Activated T-cell treated with anti-CD3 and anti-CD28 coated beads for 4 hours (primary cell): ENCODE measurements at places on chromosomes 3 and 15.

DNA sequence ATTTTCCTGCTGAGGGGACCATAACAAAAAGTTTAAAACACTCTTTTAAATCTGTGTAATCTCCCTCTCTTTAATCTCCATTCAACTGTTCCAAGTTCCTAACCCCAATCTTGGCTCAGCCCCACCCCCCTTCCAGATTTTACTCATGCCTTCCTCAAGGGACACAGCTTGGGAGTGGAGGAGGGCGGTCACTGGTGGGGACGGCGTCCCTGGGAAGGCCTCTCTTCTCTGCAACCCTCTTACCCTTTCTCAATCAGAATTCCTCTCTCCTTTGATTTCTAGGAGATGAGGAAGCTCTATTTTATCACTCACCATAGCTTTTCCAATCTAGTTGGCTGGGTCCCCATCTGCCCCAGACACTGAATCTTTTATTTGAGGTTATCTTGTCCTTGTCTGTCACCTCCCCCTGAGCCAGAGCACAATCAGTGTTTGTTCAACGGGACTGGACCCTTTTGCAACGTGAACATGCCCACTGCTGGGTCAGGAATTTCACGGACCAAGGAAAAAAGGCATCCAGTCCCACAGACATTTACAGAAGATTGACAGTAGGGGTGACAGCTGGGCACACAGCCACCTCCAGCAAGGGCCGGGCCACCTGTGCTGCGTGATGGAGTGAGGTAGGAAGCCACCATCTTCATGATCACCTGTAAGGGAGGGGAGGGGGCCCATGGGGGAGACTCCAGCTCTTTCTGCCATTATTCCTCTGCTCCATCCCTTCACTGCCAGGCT is 84.0 kb upstream of the HERC1 start:
- no peak for DNase-seq

DNA sequence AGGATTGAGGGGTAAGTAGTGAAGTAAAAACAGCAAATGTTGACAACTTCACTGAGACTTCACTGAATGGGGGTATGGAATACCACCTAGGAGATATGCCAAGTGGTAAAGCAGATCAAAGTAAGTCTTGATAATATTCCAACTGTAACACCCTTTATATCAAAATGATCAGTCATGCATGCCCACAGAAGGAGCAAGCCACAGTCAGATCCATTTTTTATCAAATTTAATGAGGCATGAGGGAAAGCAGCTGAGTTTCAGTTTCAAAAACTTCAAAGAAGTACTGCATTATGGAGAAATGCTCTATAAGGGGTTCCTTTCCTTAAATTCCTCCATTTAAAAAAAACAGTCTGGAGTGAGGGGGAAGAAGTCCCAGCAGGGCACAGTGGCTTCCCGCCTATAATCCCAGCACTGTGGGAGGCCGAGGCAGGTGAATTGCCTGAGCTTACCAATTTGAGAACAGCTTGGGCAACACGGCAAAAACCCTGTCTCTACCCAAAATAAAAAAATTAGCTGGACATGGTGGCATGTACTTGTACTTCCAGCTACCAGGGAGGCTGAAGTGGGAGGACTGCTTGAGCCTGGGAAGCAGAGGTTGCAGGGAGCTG is 56.9 kb downstream of the TJP1 start:
- no peak for DNase-seq

GRCh38 chr3:131048030-131048429 is 21.4 kb downstream of the NEK11 start:
- no peak for DNase-seq

GRCh38 chr15:80265021-80265420 is 13.0 kb upstream of the CTXND1 start:
- DNase-seq, result no peak

DNA sequence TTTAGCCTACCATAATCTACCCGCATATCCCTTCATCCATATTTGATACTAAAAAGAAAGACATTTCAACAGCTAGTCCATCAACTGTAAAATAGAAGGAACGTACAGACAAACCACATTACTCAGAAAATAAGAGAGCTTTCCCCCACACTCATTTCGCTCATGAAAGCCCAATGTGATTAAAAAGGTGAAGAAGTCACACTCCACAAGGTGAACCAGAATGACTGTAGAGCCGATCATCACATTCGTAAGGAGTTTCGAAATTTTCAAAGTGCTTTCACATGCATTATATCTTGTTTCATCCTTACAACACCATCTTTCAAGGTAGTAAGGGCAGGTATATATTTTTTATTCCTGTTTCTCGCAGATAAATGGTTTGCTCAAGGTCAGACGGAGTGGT is 225.3 kb downstream of the FOXP1 start:
- DNase-seq, result no peak

DNA sequence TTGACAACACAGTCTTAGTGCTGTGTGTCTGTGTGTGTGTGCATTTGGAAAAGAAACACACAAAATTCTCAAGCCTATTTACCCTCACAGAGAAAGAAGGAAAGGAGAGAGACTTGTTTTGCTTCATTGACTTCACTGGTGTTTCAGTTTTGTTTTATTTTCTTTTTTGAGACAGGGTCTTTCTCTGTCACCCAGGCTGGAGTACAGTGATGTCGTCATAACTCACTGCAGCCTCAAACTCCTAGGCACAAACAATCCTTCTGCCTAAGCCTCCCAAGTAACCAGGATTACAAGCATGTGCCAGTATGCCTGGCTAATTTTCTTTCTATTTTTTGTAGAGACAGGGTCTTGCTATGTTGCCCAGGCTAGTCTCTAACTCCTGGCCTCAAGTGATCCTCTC is 636.9 kb downstream of the TAFA4 start:
- DNase-seq, result no peak

- no peak for DNase-seq
These were observed 20.1 kb upstream of the PRR20G start for GRCh38 chr3:127307916-127308315.

DNA sequence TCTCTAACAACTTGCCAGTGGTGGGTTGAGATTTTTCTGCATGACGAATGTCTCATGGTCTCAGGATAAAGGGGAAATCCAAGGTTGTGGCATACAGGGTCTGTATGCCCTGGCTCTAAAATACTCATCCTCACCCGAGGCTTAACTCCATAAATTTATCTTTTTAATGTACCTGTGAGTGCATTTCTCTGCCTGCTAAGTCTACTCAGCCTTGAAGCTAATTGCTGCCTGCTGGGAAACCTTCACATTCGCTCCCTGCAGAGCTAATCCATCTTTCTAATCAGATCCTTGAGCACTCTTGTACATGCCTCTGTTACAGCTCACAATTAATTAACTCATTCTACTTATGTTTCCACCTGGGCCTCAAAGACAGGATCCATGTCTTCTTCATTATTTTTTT is 93.8 kb downstream of the CMSS1 start:
- DNase-seq, result no peak

GRCh38 chr3:56308471-56308870 is 159.8 kb downstream of the ERC2 start:
- no peak for DNase-seq

- no peak for DNase-seq
These were observed 245.3 kb upstream of the ZPLD1 start for GRCh38 chr3:102189541-102189940.

DNA sequence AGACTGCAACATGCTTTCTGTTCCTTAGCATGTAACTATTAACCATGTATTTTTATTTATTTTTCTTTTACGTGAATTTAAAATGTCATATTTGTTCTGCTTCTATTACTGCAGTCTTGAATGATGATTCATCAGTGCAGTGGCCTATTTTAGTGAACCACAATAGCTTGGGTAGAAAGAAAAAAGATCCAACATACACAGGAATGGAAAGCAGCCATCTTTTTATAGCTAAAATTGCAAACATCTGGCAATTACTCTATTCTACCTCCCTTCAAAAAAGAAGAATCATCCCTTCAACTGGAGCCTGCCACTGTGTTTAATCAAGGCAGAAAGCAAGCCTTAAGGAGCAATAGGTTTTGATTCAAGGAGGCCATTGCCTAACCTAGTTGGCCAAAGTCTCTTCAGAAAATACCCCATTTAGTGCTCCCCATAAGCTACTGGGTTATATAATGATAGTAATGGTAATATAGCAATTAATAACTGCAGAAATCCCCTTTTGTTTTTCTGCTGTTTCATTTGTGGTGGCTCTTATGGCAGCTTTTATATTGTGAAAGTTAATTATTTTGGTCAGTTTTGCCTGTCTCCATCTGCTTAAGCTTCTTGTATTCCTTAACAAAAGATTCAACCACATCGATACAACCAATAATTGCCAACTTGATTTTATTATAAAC is 267.3 kb downstream of the LPP start:
- DNase-seq, result no peak

- no peak for DNase-seq
These were observed 1.8 kb upstream of the LARP6 start for GRCh38 chr15:70855764-70856163.

DNA sequence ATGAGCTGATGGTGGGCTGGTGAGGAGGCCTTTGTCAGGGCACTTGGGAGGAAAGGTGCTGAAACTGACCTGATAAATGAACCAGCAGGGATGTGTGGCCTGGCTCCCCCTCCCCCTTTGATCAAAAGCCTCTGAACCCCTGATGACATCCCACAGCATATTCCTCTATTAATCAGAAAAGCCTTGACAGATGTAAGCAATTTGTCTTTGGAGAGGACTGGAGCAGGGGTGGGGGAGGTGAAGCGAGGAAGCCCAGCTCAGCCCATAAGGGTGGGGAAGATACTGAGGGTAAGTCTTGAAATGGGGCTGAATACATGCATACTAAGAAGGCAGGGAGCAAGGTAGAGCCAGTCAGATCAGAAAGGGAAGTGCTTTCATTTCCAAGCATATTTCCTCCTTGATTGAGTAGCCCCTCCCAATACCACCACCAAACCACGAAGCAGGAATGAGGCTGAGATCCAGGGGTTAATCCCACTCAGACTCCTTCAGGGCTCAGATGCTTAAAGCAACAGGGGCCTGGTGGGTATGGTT is 34.7 kb upstream of the MRPS22 start:
- DNase-seq, result no peak

- DNase-seq, result no peak
These were observed 526.7 kb upstream of the NAALADL2 start for GRCh38 chr3:174332391-174332790.

DNA sequence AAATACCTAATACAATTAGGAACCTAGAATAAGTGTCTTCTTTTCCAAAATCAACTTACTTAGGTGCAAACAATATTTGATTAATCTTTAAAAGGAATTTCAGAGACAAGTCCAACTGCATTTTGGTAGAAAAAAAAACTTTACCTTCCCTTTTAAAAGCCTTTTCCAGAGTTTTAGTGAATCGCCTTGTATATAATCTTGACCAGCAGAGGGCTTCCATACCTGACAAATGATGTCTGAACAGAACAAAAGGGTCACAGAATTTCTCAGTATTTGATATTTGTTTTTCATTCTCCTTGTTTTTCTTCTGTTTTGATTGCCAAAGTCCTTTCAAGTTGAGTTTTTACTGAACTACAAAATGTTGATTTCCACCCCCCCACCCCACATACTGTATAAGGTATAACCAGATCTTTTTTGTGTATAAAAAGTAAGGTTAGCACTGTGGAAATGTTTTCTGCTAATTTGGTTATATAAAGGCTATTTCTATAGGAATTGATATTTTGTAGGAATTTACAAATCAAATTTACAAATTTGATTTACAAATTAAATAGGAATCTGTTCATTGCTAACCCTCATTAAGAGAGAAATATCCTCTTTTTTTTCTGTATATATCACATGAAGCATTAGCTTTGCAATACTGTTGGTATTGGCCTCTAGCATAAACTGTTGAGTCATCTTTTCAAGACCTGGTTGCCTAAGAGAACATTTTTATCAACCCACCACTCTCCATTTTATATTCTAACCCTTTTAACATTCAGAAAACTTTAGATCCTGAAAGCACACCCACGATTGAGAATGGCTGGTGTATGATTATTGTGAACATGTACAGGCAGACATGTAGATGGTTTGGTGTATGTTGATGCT is 464.1 kb upstream of the RARB start:
- no peak for DNase-seq

GRCh38 chr3:160210341-160210740 is 14.9 kb upstream of the C3orf80 start:
- DNase-seq, result no peak

GRCh38 chr3:187122261-187122660 is 17.0 kb downstream of the RPL39L start:
- DNase-seq, result no peak

GRCh38 chr15:58298879-58299850 is 132.6 kb upstream of the LIPC start:
- no peak for DNase-seq

GRCh38 chr15:42456971-42457370 is 34.0 kb downstream of the ZNF106 start:
- DNase-seq, result no peak

- no peak for DNase-seq
These were observed 82.8 kb downstream of the MAGI1 start for GRCh38 chr3:65955792-65956477.

DNA sequence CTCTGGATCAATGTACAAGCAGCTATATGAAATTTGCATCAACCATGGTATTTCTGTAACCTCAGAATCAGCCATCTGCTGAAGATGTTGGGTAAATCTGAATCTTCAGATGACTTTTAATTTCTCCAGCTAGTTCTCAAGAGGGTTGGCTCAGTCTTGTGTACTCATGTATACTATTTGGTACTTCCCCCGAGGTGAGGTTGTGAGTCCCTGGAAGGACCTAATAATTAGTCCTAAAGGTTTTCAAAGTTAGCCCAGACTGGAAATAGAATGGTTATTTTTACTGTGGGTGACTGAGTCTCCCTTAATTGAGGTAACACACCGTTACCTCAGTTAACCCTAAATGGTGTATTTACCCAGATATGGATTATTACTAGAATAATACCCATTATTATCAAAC is 104.3 kb upstream of the THSD4 start:
- no peak for DNase-seq

- DNase-seq, result no peak
These were observed at the start of gene CCDC9B for GRCh38 chr15:40340740-40341400. Gene CCDC9B, minus strand, starts transcription at chr15:40340939. Its CDS starts 120 bp downstream, at chr15:40340819.

DNA sequence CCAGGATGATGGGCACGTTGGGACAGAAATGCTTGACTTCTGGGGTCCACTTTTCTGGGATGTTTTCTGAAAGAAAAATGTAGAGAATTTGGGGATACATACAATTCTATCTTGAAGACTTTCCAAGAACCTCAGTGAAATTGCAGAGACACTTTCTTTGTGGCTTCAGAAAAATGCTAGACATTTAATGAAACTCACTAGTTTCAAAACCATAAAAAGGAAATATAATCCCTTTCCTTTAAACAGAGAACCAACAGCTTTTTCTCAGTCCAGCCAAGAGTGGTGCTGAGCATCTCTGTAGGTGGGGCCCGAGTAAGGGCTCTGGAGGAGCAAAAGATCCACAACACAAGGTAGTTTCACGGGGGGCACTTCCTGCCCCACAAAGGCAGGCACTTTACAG is 4.4 kb upstream of the GPX1 start:
- DNase-seq, result no peak

- DNase-seq, result no peak
These were observed 223.6 kb upstream of the CNTN6 start for GRCh38 chr3:869269-869668.

DNA sequence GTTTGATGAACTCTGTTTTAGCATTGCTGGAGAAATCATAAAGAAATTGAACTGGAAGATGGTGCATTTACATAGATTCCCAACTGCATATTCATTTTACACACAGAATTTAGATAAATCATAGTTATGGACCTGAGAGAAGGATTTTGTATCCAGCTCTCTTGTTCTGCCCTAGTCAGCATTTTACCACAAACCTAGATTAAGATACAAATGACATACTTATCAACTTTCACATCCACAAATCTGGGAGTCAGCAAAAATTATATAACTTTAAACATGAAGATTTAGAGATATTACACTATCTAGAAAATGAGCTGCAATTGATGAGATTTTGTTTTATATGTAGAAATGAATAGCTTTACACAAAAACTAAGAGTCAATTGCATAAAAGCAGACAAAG is 632.8 kb downstream of the IGSF11 start:
- no peak for DNase-seq

GRCh38 chr15:69280783-69281182 is 17.9 kb upstream of the PAQR5 start:
- no peak for DNase-seq
